RWPE2 (cell line): ENCODE measurements at places on chromosomes 12 and 14.

GRCh38 chr14:101780887-101781239 is 19.4 kb downstream of the PPP2R5C start:
- peaks cover 29% of the 10 kb centered on the region for H3K27me3 ChIP-seq
- H3K4me1 ChIP-seq: no peaks in the 10 kb centered on the region
- H3K27ac ChIP-seq: no peak overlapping the region
- H3K4me3 ChIP-seq: no peak overlapping the region
- no peaks in the 10 kb centered on the region for H3K36me3 ChIP-seq

- no peaks in the 10 kb centered on the region for H3K36me3 ChIP-seq
- H3K4me1 ChIP-seq: no peaks in the 10 kb centered on the region
- no peak for DNase-seq
- H3K27ac ChIP-seq: no peak overlapping the region
- H3K27me3 ChIP-seq: no peaks in the 10 kb centered on the region
These were observed 336.7 kb downstream of the GALC start for GRCh38 chr14:87656315-87656714.

- no peak overlapping the region for H3K27ac ChIP-seq
- H3K36me3 ChIP-seq: no peaks in the 10 kb centered on the region
- no peaks in the 10 kb centered on the region for H3K27me3 ChIP-seq
These were observed 69.7 kb upstream of the CCND2 start for GRCh38 chr12:4203772-4204376.

DNA sequence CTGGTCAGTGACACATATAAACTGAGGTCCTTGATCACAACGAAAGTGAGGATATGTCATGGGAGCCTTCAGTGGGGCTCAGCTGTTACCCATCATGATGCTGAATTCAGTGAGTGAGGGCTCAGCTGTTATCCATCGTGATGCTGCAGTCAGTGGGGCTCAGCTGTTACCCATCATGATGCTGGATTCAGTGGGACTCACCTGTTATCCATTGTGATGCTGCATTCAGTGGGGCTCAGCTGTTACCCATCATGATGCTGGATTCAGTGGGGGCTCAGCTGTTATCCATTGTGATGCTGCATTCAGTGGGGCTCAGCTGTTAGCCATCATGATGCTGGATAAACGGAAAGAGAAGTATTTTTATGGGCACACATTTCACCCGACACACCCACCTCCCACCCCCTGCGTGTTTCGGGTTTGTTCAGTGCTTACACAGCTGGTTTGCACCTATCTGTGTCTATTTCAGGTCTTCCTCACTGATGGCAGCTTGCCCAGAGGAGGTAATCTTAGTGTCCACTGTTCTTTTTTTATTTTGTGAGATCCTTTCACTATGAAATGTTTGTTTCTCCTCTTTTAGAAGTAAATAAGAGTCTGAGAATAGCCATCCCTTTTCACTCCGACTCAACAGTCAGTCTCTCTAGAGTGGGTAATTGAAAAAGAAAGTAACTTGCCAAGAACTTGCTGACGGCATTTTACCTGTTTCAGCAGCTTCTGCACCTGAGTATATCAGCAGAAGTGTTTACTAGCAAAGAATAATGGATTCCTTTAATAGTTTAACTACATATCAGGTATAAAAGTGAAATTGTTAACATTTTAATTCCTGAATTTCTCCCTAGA is 183.0 kb downstream of the ERC1 start:
- no peak for DNase-seq
- H3K4me3 ChIP-seq: no peak overlapping the region
- H3K27me3 ChIP-seq: no peaks in the 10 kb centered on the region
- H3K4me1 ChIP-seq: peaks cover 10% of the 10 kb centered on the region
- H3K27ac ChIP-seq: no peak overlapping the region

GRCh38 chr14:95455246-95455645 is 61.2 kb downstream of the SYNE3 start:
- no peak for DNase-seq
- no peak overlapping the region for H3K27ac ChIP-seq
- no peak overlapping the region for H3K4me3 ChIP-seq
- H3K27me3 ChIP-seq: no peaks in the 10 kb centered on the region

GRCh38 chr12:92147491-92147890 is 1.8 kb upstream of the BTG1 start:
- peaks cover 24% of the 10 kb centered on the region for H3K36me3 ChIP-seq
- H3K4me3 ChIP-seq: no peak overlapping the region
- no peaks in the 10 kb centered on the region for H3K27me3 ChIP-seq
- no peak for DNase-seq

DNA sequence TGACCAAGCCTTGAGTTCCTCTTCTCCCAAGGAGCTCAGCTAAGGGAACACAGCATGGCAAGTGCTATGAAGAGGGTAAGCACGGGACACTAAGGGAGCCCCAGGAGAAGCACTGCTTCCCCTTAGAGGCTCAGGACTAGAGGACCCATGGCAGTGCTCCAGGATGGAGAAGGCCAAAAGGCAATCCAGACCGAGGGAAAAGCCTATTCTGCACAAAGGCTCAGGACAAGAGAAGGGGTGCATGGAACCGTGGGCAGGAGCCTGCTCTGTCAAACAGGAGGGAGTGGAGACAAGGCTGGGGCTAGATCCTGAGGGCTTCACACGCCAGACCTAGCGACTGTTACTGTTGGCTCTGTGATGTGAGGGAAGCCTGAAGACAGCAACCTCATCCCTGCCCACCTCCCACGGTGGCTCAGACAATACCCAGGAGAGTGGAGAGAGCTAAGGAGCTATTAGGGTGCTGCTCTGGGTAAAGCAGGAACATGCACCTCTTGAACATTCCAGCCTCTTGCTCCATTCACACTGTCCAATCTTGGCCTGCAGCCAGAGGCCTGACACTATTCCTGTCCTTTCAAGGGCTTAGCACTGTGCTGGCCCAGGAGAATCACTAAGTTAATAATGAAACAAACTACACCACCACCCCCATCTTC is 24.2 kb downstream of the OTUB2 start:
- no peaks in the 10 kb centered on the region for H3K27me3 ChIP-seq
- no peaks in the 10 kb centered on the region for H3K4me1 ChIP-seq
- peaks cover 86% of the 10 kb centered on the region for H3K36me3 ChIP-seq
- peak; percentile 57 for DNase-seq
- no peak overlapping the region for H3K4me3 ChIP-seq

- DNase-seq: no peak
- no peak overlapping the region for H3K4me3 ChIP-seq
- no peaks in the 10 kb centered on the region for H3K4me1 ChIP-seq
- no peak overlapping the region for H3K27ac ChIP-seq
- H3K27me3 ChIP-seq: no peaks in the 10 kb centered on the region
These were observed 86.8 kb upstream of the PKP2 start for GRCh38 chr12:32983332-32983731.

DNA sequence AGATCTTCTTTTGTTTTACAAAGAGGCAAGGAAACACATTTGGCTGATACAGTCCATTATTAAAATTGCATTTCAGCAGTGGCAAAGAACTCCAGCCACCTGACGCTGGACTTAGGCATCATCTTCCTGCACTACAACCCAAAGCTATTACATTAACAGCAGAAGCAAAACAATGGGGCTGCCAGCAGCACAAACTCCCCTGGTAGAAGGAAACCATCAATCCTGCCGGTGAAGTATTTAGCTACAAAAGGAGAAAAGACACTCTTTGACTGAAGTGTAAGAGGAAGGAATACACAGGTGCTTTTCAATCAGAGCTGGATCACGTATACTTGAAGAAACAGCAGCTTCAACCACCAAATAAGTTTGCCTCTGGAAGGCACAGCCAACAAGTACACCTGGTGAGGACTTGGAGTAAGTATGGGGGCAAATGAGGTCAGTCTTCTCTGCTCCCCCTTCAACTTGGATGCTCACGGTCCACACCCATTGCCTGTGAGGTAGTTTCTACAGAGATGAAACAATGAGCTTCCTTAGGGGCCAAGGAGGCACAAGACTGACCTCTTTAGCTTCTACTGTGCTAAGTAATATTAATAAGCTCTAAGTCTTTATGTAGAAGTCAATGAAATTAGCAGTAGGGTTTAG is 125.9 kb upstream of the FOXN3 start:
- peaks cover 28% of the 10 kb centered on the region for H3K4me1 ChIP-seq
- no peak for DNase-seq
- H3K27ac ChIP-seq: no peak overlapping the region
- H3K4me3 ChIP-seq: no peak overlapping the region
